ENCODE measurements at places on chromosomes 13 and 19.

DNA sequence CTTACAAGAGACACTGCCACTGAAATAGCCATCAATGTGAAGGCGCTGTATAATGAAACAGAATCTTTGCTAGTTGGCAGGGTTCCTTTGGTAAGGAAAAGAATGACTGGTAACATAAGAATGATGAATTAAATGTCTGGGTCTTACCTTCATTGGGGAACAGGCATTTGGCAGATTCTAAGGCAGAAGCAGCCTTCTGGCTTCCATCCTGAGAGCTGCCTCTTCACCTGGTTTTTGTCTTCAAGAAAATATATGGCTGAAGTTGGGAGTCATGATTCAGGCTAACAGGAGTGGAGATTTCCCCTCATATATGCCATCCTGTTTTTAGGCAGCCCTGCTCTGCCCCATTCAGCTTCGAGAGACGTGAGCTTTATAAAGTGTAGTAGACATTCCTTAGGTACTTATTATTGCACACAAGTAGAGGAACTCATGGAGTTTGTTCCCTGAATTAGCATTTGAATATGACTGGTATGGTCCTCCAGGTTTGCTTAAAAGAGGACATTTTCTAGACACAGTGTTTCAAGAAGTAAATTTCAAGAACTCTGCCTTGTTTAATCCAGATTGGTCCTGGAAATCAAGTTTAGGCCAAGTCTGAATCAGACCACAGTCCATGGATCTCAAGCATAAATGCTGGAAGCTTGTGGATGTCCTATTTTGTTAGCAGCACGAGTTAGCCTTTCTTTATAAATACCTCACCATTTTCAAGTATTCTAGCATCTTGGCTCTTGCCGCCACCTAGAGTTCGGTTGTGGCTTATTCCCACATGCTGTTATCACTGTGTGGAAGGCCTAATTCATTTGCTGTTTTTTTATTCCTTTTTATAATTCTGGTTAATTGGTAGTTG, 56.2 kb upstream of the AKAP11 start:
- DNase-seq = no peak

DNA sequence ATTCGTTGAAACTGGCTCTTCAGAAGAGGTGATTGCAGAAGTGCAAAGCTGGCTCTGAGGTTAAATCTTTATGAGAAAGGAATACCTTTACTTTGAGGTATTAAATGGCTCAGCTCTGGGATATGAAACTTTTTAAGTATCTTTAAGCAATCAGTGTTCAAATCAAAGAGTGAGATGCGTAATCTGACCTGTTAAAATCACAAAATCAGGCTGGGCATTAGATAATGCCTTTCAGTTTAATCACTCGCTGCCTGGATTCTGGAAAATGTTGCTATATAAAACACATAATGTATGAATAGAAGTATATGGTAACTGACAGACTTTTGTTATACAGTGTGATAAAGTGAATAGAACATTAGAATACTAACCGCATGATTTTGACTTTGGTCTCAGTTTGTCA, 2.0 kb upstream of the DGKH start:
- DNase-seq = no peak

GRCh38 chr13:99991013-99991827, 9.6 kb downstream of the ZIC2 start:
- no peak for DNase-seq

- no peak for DNase-seq
These were observed 627.2 kb upstream of the SLITRK6 start for GRCh38 chr13:86426437-86426836.

DNA sequence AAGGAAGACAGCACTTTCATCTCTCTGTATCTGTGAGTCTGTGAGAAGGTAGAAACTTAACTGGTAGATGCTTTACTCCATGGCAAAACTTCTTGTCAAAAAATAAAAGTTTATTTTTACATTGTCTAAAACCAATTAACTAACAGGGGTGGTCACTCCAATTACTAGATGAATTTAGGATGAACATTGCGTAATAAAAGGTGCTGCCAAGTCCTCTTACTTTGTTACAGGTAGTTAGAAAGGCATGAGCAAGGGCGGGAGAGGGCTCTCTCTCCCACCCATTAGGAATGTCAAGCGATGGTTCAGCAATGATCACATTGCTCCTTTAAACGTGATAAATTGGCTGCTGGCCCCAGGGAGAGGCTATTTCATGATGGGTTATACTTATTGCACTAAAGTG, 512.3 kb downstream of the SLITRK5 start:
- DNase-seq = no peak

DNA sequence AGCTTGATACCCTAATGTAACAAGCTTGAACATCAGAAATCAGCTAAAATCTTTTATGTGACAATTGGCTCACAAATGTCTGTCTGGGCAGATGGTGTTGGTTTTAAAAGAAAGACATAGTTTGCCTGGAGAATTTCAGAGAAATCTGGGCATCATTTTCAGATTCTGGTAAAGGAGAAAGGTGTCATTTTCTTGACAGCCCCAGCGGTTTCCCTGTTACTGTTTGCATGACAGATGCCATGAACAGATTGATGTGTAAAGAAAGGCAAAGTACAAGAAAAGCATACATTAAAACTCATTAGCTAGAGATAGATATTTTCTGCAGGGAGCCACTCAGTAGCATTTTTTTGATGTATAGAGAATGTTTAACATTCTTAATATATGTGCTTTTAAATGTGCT, 987.9 kb downstream of the OLFM4 start:
- no peak for DNase-seq

- no peak for DNase-seq
These were observed 258.9 kb downstream of the PCDH20 start for GRCh38 chr13:61156753-61157152.

- no peak for DNase-seq
These were observed 125.5 kb upstream of the TRPC4 start for GRCh38 chr13:37995092-37995491.

DNA sequence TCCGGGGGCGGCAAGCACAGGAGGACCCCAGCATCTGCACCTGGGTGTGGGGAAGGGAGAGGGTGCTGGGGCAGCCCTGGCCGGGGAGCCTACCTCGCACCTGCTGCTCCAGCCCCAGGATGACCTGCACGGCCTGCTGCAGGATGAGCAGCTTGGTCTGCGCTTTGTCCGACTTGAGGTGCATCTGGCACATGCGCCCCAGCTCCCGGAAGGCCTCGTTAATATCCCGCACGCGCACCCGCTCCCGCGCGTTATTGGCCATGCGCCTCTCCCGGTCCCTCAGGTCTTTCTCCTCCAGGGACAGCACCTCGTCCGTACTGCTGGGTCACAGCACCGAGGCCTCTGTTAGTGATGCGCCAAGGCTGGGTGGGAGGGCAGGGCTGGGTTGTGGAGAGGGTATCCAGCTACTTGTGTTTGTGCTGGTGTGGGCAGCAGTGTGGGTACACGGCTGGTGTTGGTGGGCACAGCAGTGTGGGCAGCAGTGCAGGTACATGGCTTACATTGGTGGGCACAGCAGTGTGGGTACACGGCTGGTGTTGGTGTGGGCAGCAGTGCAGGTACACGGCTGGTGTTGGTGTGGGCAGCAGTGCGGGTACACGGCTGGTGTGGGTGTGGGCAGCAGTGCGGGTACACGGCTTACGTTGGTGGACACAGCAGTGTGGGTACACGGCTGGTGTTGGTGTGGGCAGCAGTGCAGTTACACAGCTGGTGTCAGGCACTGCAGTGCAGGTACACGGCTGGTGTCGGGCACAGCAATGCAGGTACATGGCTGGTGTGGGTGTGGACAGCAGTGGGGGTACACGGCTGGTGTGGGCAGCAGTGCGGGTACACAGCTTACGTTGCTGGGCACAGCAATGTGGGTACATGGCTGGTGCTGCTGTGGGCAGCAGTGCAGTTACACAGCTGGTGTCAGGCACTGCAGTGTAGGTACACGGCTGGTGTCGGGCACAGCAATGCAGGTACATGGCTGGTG, 7.1 kb upstream of the UQCR11 start:
- DNase-seq = no peak

DNA sequence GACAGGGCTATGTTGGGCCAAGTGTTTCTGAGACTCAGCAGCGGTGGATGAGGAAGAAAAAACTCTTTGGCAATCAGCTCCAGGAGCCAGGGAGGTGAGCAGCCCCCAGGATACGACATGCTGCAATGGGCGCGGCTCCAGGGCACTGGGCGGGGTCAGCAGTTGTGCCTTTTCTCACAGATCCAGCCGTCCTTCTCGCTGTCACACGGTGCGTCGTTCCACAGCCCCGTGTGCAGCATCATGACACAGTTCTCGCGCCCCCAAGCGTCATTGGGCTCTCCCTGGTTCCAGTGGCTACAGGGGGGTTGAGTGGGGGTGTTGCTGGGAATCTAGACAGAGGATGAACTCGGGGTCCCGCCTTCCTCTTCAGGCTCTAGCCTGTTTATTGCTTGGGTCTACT, 2.7 kb downstream of the CLEC4G start:
- DNase-seq = no peak

DNA sequence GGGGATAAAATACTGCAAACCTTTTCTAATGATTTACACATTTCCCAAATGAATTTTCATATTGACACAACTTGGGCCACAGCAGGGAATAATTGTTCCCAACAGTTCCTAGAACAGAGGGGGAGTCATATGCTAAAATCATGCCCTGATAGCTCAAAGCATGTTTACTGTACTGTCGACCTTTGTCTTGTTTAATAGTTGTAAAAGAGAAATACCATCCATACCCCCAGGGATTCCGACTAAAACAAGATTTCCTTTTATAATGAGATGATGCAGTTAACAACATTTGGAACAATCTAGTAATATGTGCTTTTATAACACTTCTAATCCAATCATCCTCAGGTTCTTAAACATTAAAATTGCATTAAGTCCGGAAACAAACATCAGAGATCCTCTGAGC, 759.7 kb downstream of the OLFM4 start:
- DNase-seq = no peak

DNA sequence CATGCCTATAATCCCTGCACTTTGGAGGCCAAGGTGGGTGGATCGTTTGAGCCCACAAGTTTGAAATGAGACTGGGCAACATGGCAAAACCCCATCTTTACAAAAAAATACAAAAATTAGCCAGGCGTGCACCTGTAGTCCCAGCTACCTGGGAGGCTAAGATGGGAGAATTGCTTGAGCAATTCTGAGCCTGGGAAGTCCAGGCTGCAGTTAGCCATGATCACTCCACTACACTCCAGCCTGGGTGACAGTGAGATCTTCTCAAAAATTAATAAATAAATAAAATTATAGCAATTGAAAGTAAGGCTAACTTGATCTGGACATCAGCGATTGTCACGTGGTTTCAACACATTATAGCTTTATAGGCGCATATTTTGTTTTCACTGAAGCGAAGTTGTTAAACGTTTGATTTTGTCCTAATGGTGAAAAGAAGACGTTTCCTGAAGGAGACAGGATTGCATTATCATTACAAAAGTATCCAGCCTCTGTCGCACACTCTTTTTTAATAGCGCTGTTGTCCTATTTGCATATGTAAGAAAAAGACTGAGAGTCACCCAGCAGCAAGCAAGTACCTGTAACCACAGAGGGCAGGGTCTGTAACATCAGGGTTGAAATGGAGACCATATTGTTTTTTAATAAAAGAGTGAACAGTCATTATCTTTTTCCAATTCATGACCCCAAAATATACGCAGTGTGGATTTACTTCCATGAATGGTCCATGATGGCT, 335.7 kb downstream of the DCT start:
- DNase-seq = no peak

DNA sequence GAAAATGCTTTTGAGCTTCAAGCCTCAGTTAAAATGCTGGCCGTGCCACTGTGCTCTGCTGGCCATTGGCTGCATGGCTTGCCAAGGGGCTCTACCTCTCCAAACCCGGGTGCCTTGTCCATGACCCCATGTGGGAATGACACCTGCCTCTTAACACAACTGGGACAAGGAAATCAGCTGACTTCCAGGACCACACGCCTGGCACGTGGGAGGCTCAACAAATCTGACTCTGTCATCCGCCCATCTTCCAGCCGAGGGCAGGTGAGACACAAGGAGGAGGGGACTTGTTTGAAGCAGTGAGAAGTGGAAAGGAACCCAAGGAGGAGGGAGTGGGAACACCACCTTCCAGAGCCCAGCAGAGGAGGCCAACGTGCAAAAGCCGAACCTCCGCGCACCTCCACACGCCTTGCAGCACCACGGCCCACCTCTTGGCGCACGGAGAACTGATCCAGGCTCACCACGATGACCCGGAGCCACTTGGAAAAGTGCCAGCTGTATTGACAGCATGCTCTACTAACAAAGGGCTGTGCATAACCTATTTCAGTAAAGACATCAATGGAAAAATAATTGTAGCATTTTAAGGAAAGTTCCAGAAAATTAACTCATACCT, 38.3 kb downstream of the COL4A1 start:
- DNase-seq = no peak

GRCh38 chr13:112057736-112058518, 9.0 kb upstream of the SOX1 start:
- DNase-seq = no peak

GRCh38 chr19:47093841-47094240, 19.7 kb downstream of the ZC3H4 start:
- DNase-seq = no peak

- DNase-seq = no peak
These were observed 16.2 kb downstream of the CCDC97 start for GRCh38 chr19:41325947-41326706.

- DNase-seq = no peak
These were observed 932 bp downstream of the FAM83E start for GRCh38 chr19:48613852-48614435.

- DNase-seq = no peak
These were observed 11.6 kb upstream of the CFAP97D2 start for GRCh38 chr13:114167426-114167825.

- no peak for DNase-seq
These were observed 21.3 kb downstream of the SLC46A3 start for GRCh38 chr13:28697441-28697840.

GRCh38 chr13:74795526-74795925, 661.3 kb upstream of the KLF12 start:
- no peak for DNase-seq

- DNase-seq = no peak
These were observed 47.9 kb upstream of the INTS6 start for GRCh38 chr13:51500687-51501086.

DNA sequence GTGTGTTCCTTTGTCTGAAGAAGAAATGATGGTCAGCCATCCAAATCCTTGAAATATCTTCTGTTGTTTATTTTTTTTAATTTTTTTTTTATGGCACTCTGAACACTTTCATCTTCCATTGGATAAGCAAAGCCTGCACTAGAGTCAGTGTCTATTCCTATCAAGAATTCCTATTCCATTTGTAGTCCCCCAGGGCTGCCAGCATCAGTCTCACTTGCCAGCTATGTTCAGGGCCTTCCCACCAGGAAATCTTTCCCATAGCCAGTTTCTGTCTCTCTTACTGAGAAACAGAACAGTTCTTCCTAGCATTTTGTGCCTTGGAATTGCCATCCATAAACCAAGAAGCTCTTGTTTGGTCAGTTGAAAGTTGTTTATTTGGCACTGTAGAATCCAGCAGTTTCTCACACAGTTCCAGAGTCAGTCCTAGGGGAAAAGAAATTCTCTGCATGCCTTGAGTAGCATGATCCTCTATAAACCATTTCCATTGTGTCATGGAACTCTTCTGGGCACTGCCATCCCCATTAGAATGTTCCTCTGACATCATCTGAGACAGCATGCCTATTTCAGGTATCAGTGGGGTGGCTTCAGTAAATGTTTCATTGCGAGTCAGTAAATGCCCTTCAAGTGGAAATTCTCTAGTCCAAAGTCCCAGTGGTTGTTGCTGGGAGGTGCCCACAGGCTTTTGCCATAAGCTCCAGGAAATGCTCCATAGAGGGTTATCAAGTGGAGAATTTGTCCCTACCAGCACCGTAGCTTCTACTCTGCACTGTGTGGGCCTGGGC, 18.7 kb upstream of the SPRYD7 start:
- no peak for DNase-seq

GRCh38 chr19:41435936-41436673, 3.6 kb downstream of the DMAC2 start:
- no peak for DNase-seq
